ENCODE measurements at places on chromosomes 3 and 15.
A peak's percentile ranks its signal among the peaks of the same experiment; 100 is the strongest.

DNA sequence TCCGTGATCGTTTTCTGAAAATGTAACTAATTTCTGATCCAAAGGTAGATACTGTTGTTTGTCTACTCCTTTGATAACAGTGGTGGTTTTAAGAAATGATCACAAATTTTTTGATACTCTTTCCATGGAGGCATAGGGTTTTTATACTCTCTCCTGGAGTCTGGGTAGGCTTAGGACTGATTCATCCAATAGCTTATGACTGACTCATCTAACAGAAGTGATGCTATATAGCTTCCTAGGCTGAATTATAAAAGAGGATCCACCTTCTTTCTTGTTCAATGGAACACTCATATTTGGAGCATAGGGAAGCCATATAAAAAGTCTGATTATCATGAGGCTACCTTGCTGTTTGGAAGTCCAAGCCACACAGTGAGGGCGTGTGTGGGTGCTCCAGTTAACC is 84.3 kb downstream of the CHST2 start:
- DNase-seq, result no peak

DNA sequence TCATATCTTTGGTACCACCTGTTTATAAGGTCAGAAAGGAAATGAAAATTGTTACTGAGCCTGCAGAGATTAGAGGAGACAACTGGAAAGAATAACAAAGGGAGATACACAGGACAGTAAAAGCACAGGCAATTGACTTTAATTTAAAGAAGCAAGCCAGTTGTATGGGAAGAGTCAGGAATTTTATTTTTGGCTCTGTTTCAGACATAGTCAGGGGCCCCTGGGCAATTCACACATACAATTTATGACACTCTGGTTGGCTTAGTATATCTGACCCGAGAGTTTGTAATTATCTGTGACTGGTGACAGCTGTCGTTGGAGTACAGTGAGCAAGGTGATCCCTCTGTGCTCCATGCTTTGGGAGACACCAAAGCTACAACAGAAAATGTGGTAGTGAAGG is 591.9 kb upstream of the NECTIN3 start:
- DNase-seq, result no peak

DNA sequence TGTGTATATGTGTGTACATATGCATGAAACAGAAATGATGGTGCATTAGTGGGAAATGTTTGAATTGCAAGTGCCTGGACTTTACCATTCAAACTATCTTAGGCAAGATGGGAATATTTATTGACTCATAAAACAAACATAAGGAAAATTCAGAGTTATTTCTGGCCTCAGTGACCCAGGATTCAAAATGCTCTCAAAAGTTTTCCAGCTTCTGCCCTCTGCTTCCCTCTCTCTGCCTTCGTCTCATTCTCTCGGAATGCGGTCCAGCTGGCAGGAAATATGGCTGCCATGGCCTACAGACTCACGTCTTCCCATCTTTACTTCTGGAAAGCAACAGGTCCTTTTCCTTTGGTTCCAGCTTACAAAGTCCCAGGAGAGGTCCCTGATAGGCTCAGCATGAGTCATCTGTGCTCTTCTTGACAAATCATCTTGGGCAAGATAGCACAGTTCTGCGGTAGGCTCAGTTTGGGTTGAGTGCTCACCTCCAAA is 8.7 kb upstream of the ZNF774 start:
- no peak for DNase-seq

GRCh38 chr3:15556512-15556911 is 35.0 kb upstream of the COLQ start:
- DNase-seq, result no peak

DNA sequence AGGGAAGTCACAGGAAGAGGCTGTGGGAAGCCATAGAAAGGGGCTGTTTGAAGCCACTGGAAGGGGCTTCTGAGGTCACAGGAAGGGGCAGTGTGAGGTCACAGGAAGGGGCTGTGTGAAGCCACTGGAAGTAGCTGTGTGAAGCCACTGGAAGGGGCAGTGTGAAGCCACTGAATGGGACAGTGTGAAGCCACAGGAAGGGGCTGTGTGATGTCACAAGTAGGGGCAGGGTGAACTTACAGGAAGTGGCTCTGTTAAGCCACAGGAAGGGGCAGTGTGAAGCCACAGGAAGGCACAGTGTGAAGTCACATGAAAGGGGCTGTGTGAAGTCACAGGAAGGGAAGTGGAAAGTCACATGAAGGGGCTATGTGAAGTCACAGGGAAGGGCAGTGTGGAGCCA is 33.1 kb downstream of the GASK1A start:
- no peak for DNase-seq

DNA sequence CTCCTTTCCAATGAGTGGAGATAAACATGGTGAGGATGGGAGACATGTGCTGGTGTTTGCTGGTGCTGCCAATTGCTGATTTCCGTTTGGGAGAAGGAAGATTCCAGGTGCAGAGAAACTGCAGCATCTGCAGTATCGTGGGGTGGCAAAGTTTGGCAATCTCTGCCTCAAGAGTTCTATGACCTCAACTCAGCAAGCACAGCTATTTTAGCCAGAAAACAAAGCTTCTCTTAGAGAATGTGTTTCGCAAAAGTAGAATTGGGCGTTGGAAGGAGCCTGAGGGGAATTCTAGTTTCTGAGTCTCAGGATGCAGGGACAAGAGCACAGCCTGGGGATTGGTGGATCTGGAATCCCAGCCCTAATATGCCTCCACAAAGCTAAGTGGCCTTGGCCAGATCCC is 18.2 kb upstream of the SHC4 start:
- DNase-seq, result no peak

- no peak for DNase-seq
Observed at GRCh38 chr3:101730839-101731238, 6.4 kb downstream of the CEP97 start.

DNA sequence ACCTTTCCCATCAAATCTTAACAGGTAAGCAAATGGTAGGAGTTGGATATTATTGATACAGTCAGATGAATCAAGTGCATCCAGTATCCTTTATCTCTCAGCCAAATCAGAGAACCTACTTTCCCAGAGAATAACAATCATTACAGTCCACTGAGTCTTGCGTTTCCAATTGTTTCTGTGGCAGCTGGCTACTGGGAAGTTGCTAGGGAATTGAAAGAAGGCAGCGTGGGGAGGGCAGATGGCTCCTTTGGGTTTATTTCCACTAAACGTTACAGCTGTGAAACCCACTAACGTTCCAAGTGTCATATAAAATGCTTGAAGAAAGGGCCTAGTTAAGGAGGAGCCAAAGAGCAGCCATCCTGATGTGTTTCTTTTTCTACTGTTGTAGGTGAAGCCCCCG is 78.4 kb downstream of the WDR72 start:
- DNase-seq, result no peak

- DNase-seq, result no peak
Observed at GRCh38 chr3:32305361-32305876, 66.9 kb downstream of the CMTM8 start.

DNA sequence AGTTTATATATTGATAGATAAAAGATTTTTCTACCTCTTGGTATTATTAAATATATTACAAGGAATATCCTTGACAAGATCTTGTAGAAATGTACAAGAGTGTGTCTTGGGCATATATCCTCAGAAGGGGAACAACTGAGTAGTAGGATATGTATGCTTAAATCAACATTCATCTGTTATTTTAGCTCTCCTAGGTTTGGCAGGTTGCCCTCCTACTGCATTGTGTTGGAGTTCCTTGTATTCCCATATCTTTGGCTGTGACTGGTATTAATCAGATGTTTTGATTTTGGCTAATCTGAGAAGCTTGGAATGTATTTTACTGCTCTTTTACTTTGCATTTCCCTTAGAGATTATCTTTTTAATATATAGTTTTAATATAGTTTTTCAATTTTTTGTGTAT is 4.6 kb downstream of the MYRIP start:
- DNase-seq, result no peak

- no peak for DNase-seq
Observed at GRCh38 chr3:152209060-152209459, 59.7 kb upstream of the MBNL1 start.

DNA sequence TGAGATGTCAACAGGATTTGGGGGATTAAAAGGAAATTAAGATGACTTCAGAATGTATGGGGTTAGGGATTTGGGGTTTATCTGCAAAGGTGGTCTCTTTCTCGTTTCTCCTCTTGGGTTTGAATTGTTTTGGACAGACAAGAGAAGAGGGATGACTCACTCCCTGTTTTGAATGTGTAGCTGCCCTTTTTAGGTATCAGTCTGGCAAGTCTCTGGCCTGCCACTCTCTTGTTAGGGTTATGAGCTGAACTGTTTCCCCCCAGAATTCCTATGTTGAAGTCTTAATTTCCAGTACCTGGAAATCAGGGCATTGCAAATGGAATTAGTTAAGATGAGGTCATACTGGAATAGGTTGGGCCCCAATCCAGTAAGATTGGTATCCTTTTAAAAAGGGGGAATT is 291.7 kb downstream of the MEX3B start:
- DNase-seq, result no peak

DNA sequence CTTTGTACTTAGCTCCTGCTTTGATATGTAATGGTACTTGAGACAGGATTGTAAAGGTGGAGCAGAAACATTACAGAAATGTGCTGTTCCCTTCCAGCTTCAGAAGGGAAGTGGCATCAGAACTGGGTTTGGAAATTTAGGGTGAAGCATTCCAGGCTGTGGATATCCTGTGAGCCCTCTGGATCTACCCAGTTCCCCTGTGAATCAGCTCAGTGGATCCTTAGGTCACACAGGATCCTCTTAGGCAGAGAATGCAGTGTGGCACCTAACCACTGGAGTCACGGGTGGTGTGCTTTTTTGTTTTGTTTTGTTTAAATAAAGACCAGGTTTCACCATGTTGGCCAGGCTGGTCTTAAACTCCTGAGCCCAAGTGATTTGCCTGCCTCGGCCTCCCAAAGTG is 66.0 kb downstream of the TRIM71 start:
- no peak for DNase-seq

- no peak for DNase-seq
Observed at GRCh38 chr15:77592758-77593157, 40.0 kb downstream of the LINGO1 start.

GRCh38 chr15:41661518-41662225 is 1.5 kb downstream of the MGA start:
- DNase-seq, result peak; percentile 89

DNA sequence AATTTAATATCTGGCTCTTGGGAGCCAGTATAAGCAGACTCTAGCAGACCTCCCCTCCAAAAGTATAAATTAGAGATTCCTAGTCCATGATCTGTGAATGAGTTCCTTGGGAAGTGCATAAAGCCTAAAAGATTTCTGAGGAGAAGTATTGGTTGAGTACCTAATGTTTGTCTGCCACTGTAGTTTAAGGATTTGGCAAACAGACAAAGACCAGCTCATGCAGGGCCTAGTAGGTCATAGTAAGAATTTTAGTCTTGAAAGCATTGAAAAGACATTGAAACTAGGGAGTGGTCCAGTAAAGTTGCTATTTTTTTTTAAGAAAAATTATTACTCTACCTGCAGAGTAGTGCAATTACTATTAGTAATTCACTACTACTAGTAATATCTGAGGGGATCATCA is 67.5 kb downstream of the SPRED1 start:
- DNase-seq, result no peak

GRCh38 chr3:115169808-115170207 is 22.7 kb upstream of the ZBTB20 start:
- DNase-seq, result no peak

- DNase-seq, result no peak
Observed at GRCh38 chr15:89385596-89386331, 51.1 kb upstream of the POLG start.

- DNase-seq, result no peak
Observed at GRCh38 chr15:41666353-41666920, 6.2 kb downstream of the MGA start.

GRCh38 chr3:71872256-71872655 is 87.3 kb upstream of the PROK2 start:
- no peak for DNase-seq

GRCh38 chr15:74950078-74950908 is 6.3 kb downstream of the RPP25 start:
- DNase-seq, result peak; percentile 77

DNA sequence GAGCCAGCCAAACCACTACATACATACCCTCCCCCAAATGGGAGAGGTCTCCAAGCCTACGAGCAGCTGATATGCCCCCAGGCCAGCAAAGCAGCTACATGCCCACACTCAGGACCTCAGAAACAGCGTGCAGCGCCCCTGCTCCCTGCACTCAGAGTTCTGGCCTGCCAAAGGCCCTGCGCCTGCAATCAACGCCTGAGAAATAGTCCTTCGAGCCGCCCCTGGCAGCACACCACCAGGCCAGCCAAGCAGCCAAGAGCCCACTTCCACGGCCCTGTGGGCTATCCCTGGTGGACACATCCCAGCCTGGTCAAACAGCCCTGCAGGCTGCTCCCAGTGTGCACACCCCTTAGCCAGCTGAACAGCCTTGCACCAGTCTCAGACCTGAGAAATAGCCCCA is 139.1 kb downstream of the DMXL2 start:
- no peak for DNase-seq

DNA sequence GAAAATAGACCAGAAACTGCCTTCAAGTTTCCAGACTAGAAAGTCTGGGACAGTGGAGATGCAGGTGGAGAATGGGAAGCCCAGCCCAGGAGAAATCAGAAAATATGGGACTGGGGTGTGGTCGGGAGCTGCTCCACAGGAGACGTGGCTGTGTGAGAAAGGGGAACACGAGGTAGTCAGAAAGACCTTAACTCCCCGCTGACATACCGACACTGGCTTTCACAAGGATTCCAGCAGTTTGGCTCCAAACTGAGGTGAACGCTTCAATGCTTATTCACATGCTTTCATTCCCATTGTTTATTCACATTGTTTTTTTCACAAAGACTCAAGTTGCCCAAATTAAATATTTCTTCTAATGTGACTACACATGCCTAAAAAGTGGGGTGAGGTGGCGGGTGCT is 111.5 kb upstream of the SLCO3A1 start:
- no peak for DNase-seq

- no peak for DNase-seq
Observed at GRCh38 chr3:42037318-42037945, 53.7 kb upstream of the TRAK1 start.

GRCh38 chr3:127749361-127749760 is 73.0 kb downstream of the MGLL start:
- no peak for DNase-seq

DNA sequence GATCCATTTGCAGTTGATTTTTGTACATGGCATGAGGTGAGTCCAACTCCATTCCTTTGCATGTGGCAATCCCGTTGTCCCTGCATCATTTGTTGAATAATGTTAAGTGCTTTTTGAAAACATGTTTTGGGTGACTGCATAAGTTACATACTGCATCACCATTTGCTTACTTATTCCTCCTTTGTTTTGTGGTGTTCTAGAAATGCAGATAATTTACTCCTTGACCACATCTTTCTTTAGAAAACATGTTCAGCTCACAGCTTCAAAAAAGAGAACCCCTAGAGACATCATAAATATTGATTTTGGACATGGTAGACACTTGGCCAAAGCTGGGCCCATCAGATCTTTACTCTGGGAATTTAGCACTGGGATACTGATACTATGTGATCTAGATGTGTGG is 135.3 kb upstream of the DAZL start:
- DNase-seq, result no peak

GRCh38 chr15:37885651-37886050 is 48.8 kb upstream of the TMCO5A start:
- DNase-seq, result no peak

All from small intestine (tissue), 16 donors.